ENCODE measurements at places on chromosomes 11 and 22.

- DNase-seq: no peak
These were observed 17.1 kb downstream of the IFT27 start for GRCh38 chr22:36758792-36759271.

GRCh38 chr11:35109041-35109440 is 29.9 kb upstream of the CD44 start:
- DNase-seq: no peak

GRCh38 chr11:7383406-7383805 is 101.9 kb upstream of the OLFML1 start:
- no peak for DNase-seq

DNA sequence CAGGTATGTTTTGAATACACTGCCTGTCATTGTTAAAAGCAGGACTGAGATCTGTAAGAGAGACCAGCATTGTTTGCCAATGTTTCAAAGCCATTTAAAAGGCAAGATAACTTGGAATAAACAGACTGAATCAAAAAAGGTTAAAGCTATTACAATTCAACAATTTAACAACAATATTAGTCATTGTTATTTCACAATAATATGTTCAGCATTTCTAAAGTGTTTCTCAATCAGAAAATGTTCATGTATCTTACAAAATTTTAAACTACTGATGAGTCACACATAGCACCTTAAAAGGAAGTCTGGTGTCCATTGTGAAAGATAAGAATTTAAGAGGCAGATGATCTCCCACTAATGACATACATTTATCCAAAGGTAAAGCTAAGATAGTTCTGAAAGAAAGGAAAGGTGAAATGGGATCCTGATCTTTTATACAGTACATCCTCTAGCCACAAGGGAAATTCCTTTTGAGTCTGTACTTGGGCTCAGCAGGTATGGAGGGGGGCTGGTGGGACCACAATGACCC is 79.7 kb downstream of the MAML2 start:
- DNase-seq: no peak

DNA sequence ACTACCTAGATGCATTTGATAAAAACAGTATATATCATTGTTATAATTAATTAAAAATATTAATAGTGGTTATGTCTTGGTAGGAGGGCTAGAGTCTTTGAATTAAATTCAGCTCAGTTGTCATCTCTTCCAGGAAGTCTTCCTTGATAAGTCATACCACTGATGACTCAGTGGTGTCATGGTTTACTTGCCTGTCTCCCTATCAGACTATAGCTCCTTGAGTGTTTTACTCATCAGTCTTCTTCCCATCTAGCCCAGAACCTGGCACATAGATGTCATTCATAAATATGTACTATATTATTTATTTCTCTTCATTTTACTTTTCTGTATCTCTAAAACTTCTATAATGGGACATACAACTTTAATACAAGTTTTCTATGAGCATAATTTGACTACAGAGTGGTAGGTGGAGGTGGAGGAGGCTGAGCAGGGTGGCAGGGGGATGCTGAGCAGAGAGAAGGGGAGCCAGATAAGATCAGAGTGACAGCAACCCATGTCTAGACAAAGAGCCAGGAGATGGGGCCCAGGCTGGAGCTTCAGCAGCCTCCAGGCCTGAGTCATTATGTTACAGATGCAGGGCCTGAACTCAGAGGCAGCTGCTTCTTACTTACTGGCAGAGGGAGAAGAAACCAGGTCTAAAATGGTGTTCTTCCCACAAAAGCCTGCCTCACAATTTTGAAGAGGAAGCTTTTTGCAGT is 82.3 kb upstream of the PHOX2A start:
- no peak for DNase-seq

- DNase-seq: no peak
These were observed 19.1 kb downstream of the ETS1 start for GRCh38 chr11:128568166-128568778.

DNA sequence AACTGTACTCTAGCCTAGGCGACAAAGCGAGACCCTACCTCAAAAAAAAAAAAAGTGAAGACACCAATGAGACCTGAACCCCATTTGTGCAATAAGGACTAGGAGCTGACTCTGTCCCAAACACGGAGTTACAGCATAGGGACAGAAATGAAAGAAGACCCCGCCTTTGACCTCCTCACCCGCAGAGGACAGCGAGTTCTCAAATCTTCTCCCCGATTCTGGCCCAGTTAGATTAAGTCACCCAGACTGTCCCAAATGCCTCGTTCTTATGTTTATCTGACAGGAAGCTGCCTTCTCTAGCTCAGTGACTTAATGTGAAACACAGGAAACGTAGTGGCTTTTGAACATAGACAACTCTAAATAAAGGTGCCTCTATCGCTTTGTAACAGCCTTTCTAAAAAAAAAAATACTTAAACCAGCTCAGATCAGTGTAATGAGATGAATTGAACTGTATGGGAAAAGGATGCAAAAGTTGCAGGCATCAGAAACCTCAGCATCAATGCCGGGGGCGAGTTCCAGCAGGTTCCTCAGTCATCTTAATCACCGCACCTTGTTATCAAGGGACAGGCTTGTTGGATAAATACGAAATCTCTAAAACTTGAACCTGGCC is 10.6 kb downstream of the MYH9 start:
- DNase-seq: no peak

DNA sequence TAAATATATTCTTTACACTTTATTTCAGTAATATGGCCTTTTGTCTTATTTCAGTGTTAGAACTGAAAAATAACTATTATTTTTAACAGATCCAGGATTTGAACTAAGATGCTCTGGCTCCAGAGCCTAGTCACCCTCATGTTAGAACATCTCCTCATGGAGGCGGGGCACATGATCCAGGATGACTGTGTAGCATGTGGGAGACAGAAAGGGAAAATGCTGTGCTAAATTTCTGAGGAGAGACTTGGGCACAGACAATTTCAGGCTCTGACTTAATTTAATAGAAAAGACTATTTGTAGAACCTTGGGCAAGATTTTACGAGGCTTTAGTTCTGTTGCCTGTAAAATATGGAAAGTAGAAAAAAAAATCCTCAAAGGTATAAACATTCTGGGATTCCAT is 24.1 kb downstream of the CTSC start:
- no peak for DNase-seq

DNA sequence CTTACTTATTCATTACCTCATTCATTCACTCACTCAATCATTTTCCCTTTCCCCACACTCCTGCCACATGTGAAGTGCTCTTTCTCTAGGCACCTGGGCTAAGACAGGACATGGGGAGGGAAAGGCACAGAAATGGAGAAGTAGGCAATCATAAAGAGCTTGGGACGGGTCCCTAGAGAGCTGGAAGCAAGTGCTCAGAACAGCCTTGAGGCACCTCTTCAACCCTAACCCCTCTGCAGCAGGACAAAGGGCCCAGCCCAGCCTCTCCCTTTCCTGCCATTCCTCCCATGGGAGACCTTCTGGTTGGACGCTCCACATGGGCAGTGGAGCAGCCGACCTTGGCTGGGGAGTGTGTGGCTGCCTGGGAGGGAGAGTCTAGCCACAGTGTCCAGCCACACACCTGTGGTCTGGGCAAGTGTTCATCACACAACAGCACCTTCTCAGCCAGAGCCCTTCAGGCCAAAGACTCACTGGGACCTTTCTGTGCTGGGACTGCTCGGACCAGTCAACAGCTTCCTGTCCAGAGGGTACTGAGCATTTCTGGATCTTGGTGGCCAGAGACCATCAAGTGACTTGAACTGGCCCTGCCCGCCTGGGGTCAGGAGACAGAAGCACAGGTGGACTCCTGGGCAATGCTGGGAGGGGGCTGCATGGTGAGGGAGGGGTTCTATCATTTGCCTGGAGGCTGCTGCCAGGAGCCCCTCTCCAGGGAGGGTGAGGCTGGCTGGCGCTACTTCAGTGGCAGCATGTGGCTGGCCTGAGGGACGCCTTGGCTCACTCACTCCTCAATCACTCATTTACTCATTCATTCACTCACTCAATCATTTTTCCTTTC is 1.0 kb upstream of the MUC5AC start:
- no peak for DNase-seq

DNA sequence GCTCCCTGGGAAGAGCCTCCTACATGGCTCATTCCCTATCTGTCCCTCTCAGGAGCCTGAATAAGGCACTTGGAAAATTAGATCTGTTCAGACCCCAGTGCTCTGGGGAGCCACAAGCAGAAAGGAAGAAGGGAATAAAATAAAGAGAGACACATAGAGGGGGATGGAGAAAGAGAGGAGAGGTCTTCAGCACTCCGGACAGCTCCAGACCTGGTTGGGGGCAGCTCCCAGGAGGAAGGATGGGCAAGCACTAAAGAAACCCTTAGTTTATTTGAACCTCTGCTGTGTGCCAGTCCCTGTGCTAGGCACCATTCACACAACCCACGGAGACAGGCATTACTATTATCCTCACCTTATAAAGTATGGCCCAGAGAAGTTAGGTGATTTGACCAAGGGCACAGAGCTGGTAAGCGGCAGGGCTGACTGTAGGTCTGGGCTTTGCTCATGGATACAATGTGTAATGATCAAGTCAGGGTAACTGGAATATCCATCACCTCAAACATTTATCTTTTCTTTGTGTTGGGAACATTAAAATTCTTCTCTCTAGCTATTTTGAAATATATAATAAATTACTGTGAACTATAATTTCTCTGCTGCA is 53.7 kb upstream of the LRRC32 start:
- DNase-seq: no peak

GRCh38 chr11:113447621-113448315 is 27.4 kb downstream of the DRD2 start:
- DNase-seq: no peak

DNA sequence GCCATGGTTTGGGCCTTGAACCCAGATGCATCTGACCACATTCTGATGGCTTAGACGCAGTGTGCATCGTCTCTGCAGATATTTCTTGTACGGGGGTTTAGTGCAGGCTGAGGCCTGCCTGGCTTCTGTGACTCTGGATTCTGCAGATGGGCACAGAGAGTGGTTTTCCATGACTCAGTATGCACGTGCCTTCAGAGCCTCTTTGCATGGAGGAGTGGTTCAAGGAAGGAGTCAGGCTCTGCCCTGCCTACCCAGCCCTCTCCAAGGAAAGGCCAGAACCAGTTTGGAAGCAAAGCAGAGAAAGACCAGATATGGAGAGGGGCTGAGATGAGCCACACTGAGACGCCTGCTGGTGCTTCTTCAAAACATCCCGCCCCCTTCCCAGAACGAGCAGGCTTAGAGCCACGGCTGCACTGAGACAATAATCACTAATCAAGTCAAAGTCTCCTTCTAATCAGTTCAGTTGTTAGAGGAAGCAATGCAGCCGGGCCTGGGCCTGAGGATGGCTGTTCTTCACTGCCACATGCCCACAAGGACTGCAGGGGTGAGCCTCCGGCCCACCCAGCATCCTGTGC is 308.9 kb downstream of the NXPE2 start:
- no peak for DNase-seq

GRCh38 chr22:22058633-22059290 is 76.2 kb upstream of the TOP3B start:
- no peak for DNase-seq

- no peak for DNase-seq
These were observed 55.7 kb downstream of the MYH9 start for GRCh38 chr22:36331912-36332622.

DNA sequence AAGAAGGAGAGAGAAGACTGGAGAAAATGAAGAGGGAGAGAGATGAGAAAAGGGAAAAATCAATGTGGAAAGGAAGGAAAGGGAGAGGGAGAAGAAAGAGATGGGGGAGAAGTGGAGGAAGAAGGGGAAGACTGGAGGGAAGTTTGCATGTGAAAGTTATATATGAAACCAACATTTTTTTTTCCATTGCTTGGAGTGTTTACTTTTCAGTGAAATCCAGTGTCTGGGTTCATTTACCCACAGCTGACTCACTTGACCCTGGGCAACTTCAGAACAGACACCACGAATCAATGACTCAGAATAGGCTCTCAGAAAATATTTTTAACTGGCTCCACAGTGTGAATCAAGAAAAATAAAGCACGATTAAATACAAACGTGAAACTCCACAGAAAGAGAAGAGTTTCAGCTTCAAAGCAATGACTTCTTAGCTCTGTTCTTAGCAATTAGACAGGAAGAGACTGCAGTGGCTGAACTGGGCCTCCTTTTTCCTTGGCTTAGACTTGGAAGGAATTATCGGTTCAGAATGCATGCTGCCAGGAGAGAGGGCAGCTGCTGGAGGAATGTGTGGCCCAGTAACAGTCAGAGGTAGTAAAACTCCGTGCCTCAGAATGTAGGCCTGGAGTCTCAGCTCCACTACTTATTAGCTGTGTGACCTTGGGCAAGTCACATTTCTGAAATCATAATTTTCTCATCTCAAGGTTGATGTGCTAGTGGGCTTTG is 237.5 kb downstream of the MIAT start:
- no peak for DNase-seq

- DNase-seq: no peak
These were observed 50.6 kb upstream of the PAK1 start for GRCh38 chr11:77524539-77524938.

- no peak for DNase-seq
These were observed 53.4 kb downstream of the NCAPD3 start for GRCh38 chr11:134170177-134170918.

GRCh38 chr11:22472306-22472705 is 134.1 kb downstream of the SLC17A6 start:
- DNase-seq: no peak

- no peak for DNase-seq
These were observed 531 bp downstream of the GRIK4 start for GRCh38 chr11:120511820-120512738.

DNA sequence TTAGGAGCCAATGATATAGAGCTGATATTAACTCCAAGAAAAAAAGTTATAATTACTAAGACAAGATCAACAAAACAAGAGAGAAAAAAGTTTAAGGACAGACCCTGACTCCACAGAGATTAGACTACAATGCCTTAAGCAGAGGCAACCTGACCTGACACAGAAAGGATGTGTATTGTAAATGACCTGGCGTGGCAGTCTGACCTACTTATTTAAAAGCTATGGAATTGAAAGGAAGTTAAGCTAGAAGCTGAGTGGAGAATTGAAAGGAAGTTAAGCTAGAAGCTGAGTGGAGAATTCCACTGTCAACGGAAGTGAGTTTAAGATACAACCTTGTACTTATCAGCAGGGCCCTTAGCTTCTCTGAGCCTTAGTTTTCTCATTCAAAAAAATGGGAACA is 885.4 kb downstream of the OPCML start:
- DNase-seq: no peak

DNA sequence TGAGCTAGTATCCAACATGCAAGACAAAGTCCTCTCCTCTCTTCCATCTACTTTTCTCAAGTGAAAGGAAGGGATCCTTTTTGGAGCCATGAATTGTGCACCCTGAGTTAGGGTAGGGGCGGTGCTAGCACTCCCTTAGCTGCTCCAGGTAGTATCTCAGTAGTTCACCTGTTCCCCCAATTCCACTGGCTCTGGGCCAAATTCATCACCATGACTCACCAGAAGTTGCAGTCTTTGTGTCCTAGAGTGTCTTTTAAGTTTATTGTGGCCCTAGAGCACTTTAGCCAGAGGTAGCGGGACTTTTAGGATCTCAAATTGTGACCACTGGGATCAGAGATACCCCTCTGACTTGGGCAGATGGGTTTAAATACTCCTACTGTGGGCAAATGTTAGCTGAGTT is 398.6 kb upstream of the ANO5 start:
- no peak for DNase-seq

GRCh38 chr11:105582497-105582896 is 27.4 kb upstream of the GRIA4 start:
- DNase-seq: no peak

GRCh38 chr11:72112978-72113808 is 698 bp upstream of the ANAPC15 start:
- DNase-seq: no peak

- DNase-seq: no peak
These were observed 121.8 kb upstream of the POU2AF2 start for GRCh38 chr11:111123463-111124398.

GRCh38 chr11:11420191-11420898 is 67.3 kb upstream of the CSNK2A3 start:
- no peak for DNase-seq

All from NCI-H187 treated with DMSO at 0.1 percent for 48 hours (cell line).